LHCN-M2 (cell line): ENCODE measurements at places on chromosomes 7 and 10.

DNA sequence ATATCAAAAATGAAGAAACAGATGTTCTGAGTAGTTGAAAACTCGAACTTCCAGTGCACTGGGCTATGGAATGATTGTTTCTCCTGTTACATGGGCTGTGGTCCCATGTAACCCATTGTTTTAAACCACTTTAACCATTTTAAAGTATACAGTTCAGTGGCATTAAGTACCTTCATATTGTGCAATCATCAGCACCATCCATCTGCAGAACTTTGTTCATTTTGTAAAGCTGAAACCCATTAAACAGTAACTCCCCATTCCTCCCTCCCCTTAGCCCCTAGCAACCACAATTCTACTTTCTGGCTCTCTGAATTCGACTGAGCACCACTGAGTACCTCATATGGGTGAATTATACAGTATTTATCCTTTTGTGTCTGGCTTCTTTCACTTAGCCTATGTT lies 217.4 kb downstream of the LRMDA start:
- DNase-seq = no peak

- peak; percentile 5 for DNase-seq
These were observed 1.4 kb downstream of the GIMAP5 start for GRCh38 chr7:150738591-150739001.

- no peak for DNase-seq
These were observed 173.8 kb upstream of the HPS1 start for GRCh38 chr10:98620503-98620902.

DNA sequence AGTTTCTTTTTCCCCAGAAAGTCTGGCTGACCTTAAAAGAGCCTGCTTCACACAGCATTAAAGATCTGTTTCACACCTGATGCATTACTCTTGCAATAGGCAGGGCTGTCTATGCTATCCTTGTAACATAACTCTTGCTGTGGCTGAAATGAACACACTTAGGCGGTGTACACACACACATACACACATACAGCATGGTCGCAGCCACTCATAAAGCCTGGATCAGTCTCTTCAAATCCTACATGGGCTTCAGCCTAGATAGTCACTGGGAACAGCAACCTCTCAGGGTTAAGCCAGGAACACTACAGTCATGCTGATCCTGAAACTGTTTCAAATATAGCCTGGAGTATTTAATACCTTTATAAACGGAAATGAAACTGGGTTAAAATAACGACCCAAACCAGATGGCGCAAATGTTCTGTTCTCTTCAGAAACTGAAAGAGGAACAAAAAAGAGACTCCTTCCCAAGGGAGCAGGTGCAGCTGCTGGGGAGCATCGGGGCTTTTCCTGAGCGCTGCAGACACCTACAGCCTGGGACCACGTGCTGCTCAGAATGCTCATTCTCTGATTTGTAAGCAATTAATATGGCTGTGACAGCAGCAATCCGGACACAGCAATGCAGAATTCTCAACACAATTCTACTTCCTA lies 61.0 kb upstream of the SFMBT2 start:
- no peak for DNase-seq

GRCh38 chr10:43076876-43077420 lies at the start of gene RET:
TSS of gene RET (plus strand) at chr10:43077069. CDS start at chr10:43077259, 190 bp downstream.
- DNase-seq = no peak

DNA sequence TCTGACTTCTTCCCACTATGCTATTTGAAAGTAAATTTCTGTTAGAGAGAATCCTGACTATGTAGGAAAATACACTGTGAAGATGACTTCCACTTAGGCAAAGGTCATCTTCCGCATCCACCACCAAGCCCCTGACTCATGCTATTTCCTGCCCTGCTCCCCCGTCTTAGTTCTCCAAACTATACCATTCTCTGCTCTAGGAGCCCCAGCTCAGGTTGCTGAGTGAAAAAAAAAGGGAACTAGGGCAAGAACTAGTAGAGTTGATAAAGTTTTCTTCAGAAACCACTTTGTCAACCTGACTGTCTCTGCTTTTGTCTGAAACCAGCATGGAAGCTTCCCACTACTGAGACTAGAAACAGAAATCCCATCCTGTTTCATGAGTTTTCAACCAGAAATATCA lies 96.9 kb downstream of the EVX1 start:
- no peak for DNase-seq

DNA sequence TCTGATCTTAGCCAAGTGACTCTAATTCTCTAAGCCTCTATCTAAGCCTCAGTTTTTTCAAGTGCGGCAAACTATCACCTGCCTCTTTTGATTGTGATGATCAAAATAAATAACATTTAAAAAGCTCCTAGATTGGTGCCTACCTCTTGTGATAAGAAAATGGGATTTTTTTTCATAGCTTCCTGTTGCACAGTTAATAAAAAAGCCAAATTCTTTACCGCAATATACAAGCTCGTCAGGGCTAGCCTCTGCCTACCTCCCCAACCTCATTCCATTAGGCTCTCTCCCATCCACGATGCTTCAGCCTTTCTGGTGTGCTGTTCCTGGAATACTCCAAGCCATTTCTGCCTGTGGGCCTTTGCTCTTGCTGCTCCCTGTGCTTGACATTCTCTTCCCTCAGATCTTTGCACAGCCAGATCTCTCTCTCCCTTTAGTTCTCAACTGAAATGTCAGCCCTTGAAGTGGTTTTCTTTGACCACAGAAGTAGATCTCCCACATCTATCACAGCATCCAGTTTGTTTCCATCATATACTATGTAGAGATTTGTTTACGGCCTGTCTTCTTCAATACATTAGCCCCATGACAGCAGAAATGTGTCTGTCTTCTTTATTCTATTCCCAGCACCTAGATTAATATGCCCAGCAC lies 48.8 kb downstream of the SFR1 start:
- DNase-seq = no peak
